ENCODE measurements at places on chromosomes 6 and 20. TPM values are rescaled to one million over a fixed set of nuclear protein-coding genes. Genes with fewer than 3 reads are reported as not detected.

- H3K4me3 ChIP-seq, result no peak overlapping the region
- no peaks in the 10 kb centered on the region for H3K36me3 ChIP-seq
- peaks cover 14% of the 10 kb centered on the region for H3K4me1 ChIP-seq
- no peak for DNase-seq
- peaks cover 11% of the 10 kb centered on the region for H3K27me3 ChIP-seq
- H3K27ac ChIP-seq, result no peak overlapping the region
Observed at GRCh38 chr20:57884956-57885355, 175.1 kb upstream of the PMEPA1 start.

DNA sequence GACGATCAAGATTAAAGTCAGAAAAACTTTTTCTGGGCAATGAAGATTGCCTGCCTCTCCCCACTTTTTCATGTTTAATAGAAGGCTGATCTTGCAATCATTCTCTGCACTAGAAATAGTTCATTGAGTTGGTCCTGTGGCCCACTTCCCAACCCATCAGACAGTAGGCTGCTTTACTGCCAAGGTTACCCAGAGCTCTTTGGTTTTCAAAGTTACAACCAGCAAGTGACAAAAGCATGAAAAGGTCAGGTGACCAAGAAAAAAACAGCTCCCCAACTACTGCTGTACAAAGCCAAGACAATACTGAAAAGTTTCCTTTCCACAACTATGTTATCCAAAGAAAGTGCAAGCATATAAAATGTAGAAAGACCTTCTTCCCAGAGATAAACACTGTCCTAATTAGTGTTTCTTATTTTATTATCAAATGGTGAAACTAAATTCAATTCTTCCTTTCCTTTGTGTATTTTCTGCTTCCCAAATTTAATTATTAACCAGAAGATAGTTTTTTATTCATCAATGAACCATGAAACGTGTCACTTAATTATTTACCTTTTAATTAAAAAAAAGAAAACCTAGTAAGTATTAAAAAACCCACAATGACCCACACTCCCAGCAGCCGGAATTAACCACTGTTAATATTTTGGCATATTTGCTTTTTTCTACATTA is 16.6 kb downstream of the DNAAF9 start:
- DNase-seq, result no peak
- no peak overlapping the region for H3K27ac ChIP-seq
- peaks cover 3% of the 10 kb centered on the region for H3K36me3 ChIP-seq
- H3K27me3 ChIP-seq, result no peaks in the 10 kb centered on the region
- H3K4me1 ChIP-seq, result peaks cover 9% of the 10 kb centered on the region

The ADGRG6 gene
- 72.3 TPM for total RNA-seq

GRCh38 chr20:51554538-51555165 is 12.1 kb upstream of the NFATC2 start:
- peaks cover 24% of the 10 kb centered on the region for H3K27me3 ChIP-seq
- peaks cover 5% of the 10 kb centered on the region for H3K36me3 ChIP-seq
- no peak for DNase-seq
- H3K4me3 ChIP-seq, result no peak overlapping the region
- no peak overlapping the region for H3K27ac ChIP-seq

- H3K27me3 ChIP-seq, result no peaks in the 10 kb centered on the region
- DNase-seq, result no peak
- no peak overlapping the region for H3K4me3 ChIP-seq
- peaks cover 3% of the 10 kb centered on the region for H3K4me1 ChIP-seq
Observed at GRCh38 chr6:90219209-90219985, 77.2 kb downstream of the BACH2 start.

Data from type B pancreatic cell (in vitro differentiated cells).